Kasumi-1 (cell line): ENCODE measurements at places on chromosomes 7 and 10.

- DNase-seq, result no peak
Observed at GRCh38 chr10:78712147-78712546, 356.6 kb upstream of the ZMIZ1 start.

- DNase-seq, result no peak
Observed at GRCh38 chr7:69790977-69791724, 192.9 kb downstream of the AUTS2 start.

- DNase-seq, result no peak
Observed at GRCh38 chr10:114498413-114499111, 94.3 kb upstream of the AFAP1L2 start.

DNA sequence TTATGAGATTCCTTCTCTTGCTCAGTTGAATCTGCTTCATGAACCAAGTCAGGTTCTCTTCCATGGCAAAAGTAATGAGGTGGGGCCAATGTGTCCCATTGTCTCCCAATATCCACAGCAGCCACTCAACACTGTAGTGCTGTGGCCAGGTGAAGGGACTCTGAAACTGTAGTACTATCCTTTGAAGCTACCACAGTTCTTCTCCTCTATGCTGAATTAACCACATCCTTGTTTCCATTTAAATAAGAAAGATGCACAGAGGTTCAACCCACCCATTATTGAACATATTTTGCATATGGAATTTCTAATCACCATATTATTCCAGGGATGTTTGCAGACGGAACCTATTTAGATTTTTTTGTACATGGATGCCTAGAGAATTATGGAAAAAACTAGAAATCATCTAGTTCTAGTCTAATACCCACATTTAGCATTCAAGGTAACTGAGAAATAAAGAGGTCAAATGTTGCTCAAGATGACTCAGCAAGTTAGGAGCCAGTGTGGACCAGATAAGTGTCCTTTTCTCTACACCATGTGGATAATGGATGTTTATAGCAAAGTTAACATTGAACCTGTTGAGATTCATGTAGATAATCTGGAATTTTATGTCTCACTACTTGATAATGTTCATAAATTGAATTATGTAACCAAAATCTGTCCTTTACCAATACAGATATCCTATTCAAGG, 64.5 kb downstream of the LRRTM3 start:
- DNase-seq, result no peak

DNA sequence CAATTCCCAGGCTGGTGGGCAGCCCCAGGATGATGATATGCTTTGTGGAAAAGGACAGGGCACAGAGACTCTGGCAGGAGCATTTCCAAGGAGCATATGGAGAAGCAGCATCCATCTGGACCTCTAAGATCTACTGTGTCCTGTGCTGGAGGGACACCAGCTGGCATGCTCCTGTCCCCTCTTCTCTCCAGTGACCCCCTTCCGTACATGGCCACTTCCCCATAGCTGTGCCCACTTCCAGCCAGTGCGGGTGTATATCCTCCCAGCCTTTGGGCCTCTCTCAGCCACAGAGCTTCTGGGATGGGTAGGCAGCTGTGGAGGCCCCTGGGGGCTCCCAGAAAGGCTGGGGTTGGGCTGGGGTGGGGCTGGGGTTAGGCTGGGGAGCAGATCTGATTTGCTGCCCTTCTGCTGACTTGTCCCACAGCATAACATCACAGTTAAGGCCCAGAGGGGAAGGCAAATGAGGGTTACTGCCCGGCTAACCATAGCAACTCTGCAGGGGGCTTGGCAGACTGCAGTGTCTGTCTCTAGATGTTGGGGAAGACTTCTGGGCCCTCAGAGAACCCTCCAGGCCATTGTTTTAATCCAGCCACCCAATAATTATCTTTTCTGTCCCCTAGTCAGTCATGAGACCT, 6.3 kb downstream of the NPFFR1 start:
- no peak for DNase-seq

DNA sequence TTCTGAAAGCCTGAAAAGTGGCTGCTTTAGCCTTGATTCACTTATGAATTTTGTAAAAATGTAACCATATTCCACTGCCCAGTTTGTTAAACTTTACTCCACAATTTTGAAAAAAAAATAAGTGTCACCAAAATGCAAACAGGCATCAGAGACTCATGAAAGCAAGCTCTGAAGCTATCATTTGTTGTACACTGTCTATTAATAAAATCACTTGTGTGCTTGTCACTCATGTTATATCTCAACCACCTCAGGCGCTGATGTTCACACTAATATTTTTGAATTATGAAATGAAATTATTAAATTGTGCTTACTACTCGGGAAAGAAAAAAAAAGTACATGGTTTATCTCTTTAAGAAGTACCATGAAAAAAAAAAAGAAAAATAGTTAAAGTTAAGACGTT, 34.5 kb upstream of the DKK1 start:
- DNase-seq, result no peak

DNA sequence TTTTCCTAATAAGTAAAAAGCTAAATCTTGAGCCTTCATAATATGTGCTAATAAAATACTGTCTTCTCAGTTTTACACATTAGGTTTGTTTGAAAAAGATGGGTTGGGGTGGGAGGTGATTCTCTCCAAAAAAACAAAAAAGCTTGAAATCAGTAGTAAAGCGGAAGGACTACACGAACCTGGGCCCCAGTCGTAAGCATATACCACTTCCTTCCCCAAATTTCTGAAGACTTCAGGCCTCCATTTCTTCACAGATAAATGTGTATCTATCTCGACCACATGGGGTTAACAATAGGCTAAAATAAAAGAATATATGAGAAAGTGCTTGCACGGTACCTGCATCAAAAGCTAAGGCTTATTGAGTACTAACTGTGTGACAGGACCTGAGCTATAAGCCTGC, 51.6 kb upstream of the PAX2 start:
- peak; percentile 45 for DNase-seq

DNA sequence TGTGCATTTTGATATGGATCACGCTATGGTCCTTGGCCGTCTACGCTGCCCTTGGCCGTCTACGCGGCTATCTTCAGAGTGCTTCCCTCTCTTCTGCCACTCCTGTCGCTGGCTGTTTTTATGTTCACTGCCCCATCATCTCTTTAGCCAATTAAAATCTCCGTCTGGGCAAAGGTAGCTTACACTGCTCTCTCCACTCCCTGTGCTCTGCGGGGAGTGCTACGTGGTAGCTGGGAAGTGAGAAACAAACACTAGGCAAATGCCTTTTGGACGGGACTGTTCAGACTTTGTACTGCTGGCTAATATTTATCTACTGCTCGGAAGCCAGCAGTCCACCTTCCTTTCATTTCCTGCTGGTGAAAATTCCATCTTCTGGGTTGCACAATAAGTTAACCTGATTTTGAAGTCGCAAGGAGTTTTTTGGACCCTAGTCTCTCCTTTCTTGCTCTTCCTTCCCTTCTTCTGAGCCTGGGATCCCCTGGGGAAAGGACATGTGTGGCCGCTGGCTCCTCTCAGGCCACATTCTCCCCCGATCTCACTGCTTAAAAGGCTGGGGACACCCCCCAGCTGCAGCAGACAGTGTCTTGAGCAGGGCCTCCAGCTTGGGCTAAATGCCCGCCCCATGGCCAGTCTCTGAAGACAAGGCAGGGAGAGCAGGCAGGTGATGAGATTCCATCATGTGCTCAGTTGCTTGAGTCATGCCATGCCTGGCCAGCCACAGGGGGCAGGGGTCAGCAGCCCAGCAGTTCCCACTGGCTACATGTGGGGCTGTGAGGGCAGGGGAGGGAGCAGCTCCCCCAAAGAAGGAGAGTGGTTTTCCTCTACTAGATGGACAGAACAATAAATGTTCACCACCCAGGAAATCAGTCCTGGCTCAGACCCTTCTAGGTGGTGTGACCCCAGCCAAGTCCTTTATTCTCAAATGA, 25.5 kb upstream of the RBM33 start:
- no peak for DNase-seq

DNA sequence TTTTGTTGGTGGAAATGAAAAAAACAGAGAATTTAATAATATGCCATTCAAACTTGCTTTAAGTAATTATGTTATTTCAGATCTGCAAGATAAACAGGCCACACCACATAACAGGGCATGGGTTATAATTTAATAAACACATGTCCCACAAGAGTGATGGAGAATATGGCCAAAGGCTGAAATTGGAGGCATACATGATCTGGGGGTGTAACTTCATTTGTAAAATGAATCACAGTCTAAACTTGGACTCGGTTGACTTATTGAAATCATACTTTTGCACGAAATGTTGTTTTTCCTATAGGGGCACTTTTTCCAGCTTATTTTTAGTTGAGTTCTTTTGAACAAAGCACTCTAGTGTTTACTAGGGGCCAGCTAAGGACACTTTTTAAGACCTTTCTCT, 151.6 kb downstream of the TMEM26 start:
- DNase-seq, result no peak

GRCh38 chr10:96632974-96633710, 46.3 kb upstream of the TM9SF3 start:
- DNase-seq, result no peak

DNA sequence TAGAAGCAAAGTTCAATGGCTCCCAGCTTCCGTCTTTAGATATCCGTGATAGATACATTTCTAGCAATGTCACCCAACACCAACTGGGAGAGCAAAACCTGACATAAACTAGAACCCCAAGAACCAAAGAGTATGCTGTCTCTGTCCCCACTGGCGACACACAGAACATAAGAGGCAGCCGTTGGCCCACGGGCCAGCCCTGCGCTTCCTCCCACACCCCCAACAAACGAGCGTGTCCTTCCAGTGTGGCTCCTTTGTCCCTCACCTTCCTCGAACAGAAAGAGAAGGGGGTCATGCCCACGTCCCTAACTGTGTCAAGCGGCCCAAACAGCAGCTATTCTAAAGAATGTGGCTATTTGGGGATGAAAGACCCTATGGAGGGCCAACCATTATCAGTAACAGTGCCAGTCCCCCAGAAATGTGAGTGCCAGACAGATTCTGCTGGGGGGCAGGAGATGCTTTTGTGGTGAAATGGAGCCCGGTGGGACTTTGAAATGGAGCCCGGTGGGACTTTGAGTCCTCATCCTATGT, 171.9 kb downstream of the USP6NL start:
- no peak for DNase-seq

GRCh38 chr10:5036511-5036910, 32.9 kb upstream of the AKR1C2 start:
- no peak for DNase-seq

GRCh38 chr10:76839276-76839675, 798.3 kb downstream of the KCNMA1 start:
- no peak for DNase-seq

DNA sequence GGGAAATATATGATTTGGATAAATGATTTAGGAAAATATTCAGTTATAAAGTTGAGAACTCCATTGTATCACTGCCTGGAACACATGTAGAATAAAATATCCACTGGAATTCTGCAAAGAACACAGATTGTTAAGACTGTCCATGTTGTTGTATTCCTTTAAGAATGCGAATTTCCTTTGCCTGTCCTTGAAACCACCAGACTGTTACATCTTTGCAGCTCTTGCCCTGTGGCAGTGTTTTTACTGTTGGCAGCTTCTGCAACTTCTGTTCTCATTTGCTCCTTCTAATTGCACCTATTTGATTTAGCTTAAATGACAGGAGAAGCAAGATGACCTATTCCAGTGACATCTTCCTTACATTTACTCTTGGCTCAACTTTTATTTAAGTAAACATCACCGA, 39.7 kb downstream of the MALSU1 start:
- DNase-seq, result no peak

DNA sequence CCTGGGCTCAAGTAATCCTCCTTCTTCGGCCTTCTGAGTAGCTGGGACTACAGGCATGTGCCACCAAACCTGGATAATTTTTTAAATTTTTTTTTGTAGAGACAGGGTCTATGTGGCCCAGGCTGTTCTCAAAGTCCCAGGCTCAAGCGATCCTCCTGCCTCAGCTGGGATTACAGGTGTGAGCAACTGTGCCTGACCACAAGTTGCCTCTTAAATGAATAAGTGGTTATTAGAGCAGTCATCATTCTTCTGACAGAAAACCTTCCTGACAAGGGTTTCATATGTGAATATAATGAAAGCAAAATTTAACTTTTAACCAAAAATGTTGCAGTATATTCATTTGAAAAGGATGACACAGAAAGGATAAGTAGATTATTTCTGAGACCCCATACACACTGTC, 532.5 kb downstream of the GRM8 start:
- no peak for DNase-seq

DNA sequence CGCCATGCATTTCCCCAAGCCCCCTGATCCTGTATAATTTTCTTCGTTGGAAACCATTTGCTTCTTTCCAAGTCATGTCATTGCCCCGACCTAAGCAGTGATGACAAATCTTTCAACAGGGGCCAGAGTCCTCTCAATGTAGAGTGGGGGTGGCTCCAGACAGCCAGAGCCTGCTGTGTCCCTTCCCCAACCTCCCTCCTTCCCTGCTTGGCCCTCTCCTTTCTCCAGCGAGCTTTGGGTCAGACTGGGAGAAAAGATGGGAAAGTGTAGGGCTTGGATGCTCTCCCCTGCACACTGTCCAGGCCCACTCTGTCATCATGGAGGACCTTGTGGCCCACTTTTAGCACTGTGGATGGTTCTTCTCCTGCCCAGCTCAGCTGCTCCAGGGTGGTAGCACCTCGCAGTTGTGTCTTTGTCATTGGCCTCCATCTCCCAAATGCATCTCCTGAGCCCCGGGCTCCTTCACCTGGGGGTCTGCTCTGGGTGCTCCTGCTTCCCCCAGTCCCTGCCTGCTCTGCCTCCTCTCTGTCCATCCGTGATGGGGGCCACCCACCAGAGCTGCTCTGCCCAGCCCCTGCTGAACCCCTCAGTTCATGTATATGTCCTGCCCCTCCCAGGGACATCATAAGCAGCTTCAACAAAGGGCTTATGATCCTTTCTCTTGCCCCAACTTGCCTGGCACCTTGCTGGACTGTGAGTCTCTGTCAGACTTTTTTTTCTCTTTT, 37.5 kb downstream of the BTBD16 start:
- no peak for DNase-seq

- DNase-seq, result peak; percentile 96
Observed at GRCh38 chr10:73906524-73907447, 4.1 kb upstream of the PLAU start.

DNA sequence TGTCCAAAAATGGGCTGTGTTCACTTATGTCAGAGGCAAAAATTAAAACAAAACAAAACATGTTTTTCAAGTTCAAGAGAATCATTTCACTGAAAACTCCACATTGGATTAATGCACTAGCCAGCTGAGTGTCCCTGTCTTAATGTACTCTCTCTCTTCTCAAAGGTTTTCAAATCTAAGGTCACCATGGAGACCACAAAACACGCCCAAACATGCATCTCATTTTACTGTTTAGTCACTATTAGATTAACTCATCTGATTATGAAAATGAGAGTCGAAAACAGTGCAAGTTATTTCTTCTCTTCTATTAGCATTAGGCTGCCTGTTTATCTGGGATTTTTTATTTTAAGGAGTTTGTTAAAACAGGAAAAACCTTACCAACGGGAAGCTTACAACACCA, 70.8 kb upstream of the ASAH2 start:
- DNase-seq, result no peak

- DNase-seq, result no peak
Observed at GRCh38 chr10:79232864-79233263, 114.4 kb upstream of the PPIF start.

DNA sequence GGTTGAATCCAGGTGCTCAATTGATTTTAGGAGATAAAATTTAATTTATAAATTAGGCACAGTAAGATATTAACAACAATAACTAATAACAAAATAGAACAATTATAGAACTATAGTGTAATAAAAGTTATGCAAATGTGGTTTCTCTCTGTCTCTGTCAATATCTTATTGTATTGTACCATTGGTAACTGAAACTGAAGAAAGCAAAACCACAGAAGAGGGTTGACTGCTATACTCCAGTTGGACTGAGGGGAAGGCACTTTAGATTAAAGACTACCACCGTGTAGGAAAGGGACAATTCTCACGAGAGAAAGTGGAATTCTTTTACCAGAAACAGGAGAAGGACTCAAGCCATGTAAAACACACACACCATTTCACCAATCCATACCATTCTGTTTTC, 967.1 kb downstream of the PCDH15 start:
- no peak for DNase-seq

GRCh38 chr7:155893664-155894063, 81.4 kb upstream of the SHH start:
- DNase-seq, result no peak
